Activated CD8-positive, alpha-beta memory T cell treated with anti-CD3 and anti-CD28 coated beads, Interleukin-2, amount 10 ng/mL, durations not matched to agents 7 days and 5 days (primary cell): ENCODE measurements at places on chromosomes 2 and 18. TPM values are rescaled to one million over a fixed set of nuclear protein-coding genes. Genes with fewer than 3 reads are reported as not detected.

DNA sequence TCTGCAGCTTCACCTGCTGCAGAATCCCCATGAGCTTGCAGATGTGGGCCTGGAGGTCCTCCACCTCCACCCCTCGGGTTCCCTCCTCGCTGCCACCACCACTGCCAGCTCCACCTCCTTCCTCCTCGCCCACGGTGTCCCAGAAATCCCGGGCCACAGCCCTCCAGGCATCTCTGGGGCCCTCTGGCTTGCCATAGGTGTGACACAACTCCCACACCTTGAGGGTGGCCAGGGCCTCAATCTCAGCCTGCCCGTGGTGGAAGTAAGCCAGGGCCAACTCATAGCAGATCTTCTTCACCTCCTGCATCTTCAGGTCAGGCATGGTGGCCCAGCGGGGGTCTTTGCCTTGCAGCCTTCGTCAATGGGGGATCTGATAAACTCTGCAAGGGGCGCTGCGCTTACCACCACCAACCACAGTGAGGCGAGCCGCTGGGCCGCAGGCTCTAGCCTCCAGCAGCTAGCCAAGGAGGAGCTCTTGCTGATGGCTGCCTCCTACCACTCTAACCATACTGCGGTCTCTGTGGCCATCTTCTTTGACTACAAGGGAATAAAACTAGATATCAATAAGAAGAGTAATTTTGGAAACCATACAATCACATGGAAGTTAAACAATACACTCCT, 36.1 kb upstream of the ANKRD62 start:
- DNase-seq: peak; percentile 38

DNA sequence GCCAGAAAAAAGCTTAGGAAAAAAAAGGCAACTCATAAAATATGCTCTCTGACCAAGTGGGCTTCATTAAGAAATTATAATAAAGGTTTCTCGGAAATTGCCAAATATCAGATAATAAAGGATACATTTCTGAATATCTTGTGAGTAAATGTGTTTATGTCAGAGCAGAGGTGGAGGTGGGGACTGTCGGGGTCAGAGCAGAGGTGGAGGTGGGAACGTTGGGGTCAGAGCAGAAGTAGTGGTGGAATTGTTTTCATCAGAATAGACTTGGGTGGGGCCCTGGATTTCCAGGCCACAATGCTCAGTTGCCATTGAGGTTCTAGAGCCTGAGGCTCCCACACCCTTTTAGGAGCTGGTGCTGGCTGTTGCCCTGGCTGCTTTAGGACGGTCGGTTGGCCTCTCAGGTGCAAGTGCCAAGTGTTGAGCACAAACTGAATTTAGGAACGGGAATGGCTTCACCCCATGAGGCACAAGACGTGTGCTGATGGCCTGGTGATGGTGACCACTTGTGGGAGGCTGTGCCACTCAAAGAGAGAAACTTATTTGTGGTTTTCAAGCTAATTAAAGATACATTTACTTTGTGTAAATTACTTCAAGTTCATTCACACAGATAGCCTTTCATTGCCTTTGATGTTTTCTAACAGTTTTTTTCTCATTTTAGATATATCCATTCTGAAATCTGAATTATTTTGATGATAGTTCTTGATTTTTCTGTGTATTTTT, 131.5 kb downstream of the ATP9B start:
- DNase-seq: no peak

DNA sequence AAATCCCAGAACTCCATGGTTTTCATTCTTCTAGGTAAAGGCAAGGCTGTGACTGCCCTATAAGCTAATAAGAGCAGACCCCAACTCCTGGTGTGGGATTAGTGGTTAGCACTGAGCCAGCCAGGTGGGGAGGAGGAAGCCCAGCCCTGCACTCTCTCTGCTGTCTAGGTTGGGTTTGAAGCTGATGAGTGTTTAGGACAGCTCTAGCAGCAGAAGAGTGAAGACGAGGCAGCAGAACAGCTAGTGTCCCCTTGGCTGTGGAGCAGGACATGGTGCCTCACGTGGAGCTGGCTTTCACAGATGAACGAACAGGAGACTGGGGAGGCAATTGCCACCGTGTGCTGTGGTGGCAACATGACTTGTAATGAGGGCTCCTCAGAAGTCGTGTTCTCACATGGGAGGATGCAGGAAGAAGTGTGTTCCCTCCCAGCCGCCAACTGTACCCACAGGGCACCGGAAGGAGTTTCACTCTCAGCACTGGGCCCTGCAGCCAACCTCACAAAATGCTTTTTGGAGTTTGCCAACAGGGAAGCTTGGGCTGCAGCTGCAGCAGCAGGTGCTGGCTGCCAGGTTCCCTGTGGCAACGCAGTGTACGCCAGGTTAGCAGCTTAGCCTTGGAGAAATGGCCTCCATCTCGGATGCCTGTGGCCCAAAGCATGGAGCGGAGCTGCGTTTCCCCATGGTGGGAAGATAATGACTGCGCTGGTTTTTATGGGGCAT, 328.2 kb downstream of the SETBP1 start:
- DNase-seq: peak; percentile 44

DNA sequence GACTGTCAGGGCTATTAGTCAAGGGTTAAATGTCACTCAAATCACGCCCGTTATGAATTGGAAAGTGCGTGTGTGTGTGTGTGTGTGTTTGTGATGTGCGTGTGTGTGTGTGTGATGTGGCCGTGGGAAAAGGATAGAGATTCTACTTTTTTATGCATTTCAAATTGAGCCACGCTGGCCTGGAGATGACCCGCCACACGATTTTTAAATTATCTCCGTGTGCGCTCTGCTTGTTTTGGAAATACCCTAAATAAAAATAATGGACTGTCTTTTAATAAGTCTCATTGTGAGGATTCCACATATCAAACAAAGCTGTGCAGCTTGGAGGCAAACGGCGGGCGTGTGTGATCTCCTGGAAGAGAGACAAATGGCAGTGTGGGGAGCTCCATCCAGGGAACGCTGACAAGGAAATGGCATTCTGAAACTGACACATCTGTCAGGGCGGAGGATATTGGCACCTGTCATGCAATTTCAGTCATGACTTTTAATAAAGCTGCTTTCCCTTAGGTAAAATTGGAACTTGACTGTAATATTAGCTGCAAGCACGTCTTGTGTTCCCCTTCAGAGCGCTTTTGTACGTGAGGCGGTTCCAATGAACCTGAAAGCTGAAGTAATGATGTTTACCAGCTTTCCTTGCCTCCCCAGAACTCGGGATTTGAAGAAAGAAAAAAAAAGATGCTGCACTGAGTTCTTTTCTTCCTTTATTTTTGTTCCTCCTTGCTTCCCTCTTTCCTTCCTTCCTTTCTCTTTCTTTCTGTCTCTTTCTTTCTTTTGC, 381.8 kb upstream of the SMIM21 start:
- no peak for DNase-seq

DNA sequence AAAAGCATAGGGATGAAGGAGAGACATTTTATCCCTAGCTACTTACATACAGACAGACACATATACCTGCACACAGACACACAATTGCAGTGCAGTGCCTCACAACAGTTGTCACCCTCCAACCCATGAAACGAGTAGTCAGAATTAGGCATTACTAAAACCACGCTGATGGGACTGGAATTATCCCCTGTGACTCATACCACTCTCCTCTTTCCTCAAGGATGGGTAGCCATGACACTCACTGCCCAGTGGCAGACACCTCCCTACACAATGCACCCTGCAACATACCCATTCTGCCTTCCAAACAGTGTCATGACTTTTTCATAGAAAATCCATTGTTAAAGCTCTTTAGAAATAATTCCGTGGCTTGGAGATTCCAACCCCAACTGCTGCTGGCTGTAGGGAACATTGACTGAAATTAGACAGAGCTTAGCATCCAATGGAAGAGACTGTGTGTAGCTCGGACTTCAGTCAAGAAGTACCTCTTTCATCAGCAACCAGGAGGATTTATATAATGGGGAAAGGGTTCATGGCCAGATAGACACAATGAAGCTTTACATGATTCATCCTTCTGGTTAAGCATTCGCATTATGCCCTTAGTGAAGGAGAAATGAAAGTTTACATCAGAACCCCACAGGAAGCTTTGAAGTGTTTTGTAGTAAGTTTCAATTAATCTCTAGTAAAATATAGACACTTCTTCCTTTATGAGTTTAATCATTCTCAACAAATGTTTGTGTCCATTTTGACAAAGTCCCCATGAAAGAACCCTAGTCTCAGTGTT, 155.2 kb downstream of the FBXO15 start:
- DNase-seq: no peak

DNA sequence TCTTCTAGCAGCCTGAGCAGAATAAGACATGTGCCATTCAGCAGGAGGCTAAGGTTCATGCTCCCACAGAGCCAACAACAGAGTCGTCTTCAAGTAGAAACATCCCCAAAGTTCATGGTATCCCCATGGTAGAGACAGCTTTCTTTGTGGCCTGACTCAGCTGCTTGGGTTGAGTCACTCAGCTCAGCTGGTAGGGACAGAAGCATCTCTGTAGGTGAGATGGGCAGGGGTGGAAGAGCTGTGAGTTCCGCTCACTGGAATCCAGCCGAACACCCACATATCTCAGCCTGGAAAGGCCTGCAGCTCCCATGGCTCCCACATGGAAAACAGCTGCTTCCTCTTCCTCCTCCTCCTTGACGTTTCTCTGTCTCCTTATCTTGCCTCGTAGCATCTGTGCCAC, 792.7 kb downstream of the RNF144A start:
- no peak for DNase-seq

DNA sequence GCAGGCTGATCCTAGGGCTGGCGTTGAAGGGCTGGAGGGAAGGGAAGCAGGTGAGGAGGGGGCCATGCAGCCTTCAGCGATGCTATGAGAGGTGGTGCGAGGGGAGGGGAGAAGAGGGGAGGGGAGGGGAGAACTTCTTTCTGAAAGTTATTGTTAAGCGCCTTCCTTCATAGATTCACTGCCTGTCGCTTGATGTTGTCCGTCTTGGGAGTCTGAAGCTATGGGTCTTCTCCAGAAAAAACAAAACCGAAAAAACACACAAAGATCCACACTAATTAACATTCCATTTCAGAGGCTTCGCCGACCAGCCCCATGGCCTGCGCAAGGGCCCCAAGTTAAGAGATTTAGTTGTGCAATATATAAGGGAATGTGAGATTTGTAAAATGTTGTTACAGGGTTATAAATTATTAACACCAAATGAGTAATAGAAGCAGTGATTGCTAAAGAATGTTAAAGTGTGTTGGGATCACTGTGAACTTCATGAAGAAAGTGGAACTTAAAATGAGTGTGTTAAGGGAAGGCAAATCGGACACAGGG, 758 bp downstream of the CFAP221 start:
- DNase-seq: no peak

- no peak for DNase-seq
Measured at GRCh38 chr2:6216234-6216633, 524.0 kb downstream of the SOX11 start.

GRCh38 chr18:54119524-54120019, 104.9 kb downstream of the MBD2 start:
- DNase-seq: no peak

DNA sequence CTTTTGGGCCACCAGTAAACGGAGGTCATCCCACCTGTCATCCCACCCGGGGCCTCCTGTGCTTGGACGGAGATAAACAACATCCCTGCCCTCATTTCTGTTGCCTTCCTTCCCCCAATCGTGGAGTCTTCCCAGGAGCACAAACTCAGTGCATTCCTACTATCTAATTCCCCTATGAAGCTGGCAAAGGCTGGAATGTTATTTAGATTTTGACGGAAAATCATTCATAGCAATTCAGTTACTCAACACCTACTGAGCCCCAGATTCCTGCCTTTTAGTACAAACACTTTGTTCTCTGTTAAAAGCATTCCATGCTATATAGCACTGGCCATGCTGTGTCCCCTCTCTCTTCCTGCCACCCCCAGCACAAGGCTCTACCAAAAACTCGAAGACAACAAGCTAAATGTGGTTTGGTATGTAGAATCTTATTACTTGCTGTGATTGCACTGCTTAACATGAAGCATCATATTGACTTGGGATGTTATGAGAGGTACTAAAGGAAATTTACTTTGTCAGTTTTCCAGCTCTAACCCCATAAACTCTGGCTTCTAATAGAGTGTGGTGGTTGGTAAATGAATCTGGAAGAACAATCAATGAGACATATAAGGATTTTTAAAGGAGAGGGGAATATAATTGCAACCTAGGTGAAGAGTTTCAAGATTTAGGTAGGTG, 32.3 kb upstream of the IMPA2 start:
- DNase-seq: no peak

DNA sequence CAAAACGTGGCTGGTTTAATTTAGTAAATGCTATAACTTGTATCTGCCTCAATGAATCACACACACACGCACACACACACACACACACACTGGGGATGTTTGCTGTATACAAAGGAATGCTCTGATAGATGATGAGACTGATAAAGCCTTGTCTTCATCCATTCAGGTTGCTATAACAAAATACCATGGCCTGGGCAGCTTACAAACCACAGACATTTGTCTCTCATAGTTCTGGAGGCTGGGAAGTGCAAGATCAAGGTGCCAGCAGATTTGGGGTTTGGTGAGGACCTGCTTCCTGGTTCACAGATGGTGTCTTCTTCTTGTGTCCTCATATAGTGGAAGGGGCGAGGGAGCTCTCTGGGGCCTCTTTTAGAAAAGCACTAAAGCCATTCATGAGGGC, 149.5 kb upstream of the HDAC4 start:
- DNase-seq: no peak

DNA sequence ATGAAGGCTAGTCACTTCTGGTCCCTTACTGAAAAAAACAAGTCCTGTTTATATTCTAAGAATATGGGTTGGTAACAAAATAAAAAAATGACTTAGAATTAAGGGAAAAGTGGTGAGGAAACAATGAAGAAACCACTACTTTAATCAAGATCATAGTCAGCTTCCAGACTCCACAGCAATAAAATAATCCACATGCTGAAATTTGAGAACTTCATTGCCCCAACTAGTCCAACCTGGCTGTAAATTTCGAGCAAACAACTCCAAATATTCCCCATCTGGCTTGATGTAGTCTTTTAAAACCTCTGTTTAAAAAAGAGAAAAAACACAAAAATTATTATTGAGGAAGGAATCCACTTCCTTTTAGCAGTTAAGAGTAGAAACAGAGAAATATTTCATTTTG, 32.5 kb downstream of the METTL4 start:
- DNase-seq: no peak

DNA sequence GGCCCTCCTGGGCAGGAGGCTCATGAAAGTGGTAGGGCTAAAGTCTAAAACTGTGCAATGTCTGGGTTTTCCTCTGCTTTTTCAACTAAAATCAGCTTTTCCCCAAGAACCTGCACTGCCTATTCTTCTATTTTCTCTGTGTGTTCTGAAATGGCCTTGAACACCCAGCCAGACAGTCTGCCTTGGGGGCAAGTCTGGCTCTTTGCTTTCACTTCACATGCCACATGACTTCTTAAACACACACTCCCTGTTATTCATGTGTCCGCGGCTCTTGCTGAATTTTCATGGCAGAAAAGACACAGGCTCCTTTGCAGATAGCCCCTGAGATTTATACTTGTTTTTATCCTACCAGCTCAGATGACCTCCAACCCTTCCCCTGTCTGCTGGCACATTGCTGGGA, 10.6 kb upstream of the RPIA start:
- DNase-seq: no peak

Gene ATIC
- total RNA-seq: 166 TPM

Gene TXNDC9
- total RNA-seq: 29.0 TPM

Gene WNT10A
- 0.23 TPM for total RNA-seq

Gene ABHD1
- total RNA-seq: 0.21 TPM

Gene TRIM43
- not detected for total RNA-seq

Gene CRYGD
- total RNA-seq: not detected

Gene STAT4
- 109 TPM for total RNA-seq

Gene SERPINB4
- total RNA-seq: not detected
